Glomerular endothelial cell (primary cell): ENCODE measurements at places on chromosomes 7 and 10. TPM values are rescaled to one million over a fixed set of nuclear protein-coding genes. Genes with fewer than 3 reads are reported as not detected.

FAM25A gene
- not detected in 2 replicates for total RNA-seq

LRRN3 gene
- 0.05 and 0.76 TPM in 2 replicates for total RNA-seq

FAM221A gene
- 2.0 and 6.0 TPM in 2 replicates for total RNA-seq

CTBP2 gene
- 69.3 and 83.2 TPM in 2 replicates for total RNA-seq

INSYN2A gene
- 0.12 and 0.53 TPM in 2 replicates for total RNA-seq

UCN3 gene
- total RNA-seq = not detected in 2 replicates

FFAR4 gene
- total RNA-seq = not detected in 2 replicates

HYAL4 gene
- total RNA-seq = 0.18 TPM in 1 of 2 replicates, not detected in the other

ABI1 gene
- total RNA-seq = 50.5 and 59.9 TPM in 2 replicates

OR2A12 gene
- not detected in 2 replicates for total RNA-seq

BTBD16 gene
- total RNA-seq = 0.47 TPM in 1 of 2 replicates, not detected in the other

SCART1 gene
- total RNA-seq = 0.44 and 1.3 TPM in 2 replicates

NUPR2 gene
- not detected in 2 replicates for total RNA-seq

PSD gene
- total RNA-seq = 0.15 and 0.35 TPM in 2 replicates

EPHA1 gene
- total RNA-seq = not detected in 2 replicates

FKBP6 gene
- not detected in 2 replicates for total RNA-seq

OR6B1 gene
- total RNA-seq = not detected in 2 replicates

MRPL32 gene
- 55.9 and 58.5 TPM in 2 replicates for total RNA-seq

PON1 gene
- not detected in 2 replicates for total RNA-seq

OR13A1 gene
- total RNA-seq = not detected in 2 replicates

KIF11 gene
- total RNA-seq = 4.5 and 9.6 TPM in 2 replicates

ZNF239 gene
- total RNA-seq = 1.8 and 2.3 TPM in 2 replicates

PDGFA gene
- total RNA-seq = 44.5 and 50.6 TPM in 2 replicates

AMZ1 gene
- total RNA-seq = 0.05 and 0.47 TPM in 2 replicates

SPDYE11 gene
- not detected in 2 replicates for total RNA-seq

DYNC1I1 gene
- total RNA-seq = 0.44 and 2.2 TPM in 2 replicates

PRF1 gene
- not detected in 2 replicates for total RNA-seq

MLXIPL gene
- total RNA-seq = not detected in 2 replicates

TWIST1 gene
- total RNA-seq = 0.19 and 1.8 TPM in 2 replicates

ENTPD7 gene
- total RNA-seq = 15.4 and 20.7 TPM in 2 replicates

ATP6V0A4 gene
- total RNA-seq = not detected in 2 replicates

MYL7 gene
- total RNA-seq = not detected in 2 replicates

TMEM196 gene
- not detected in 2 replicates for total RNA-seq

MUC12 gene
- total RNA-seq = not detected in 2 replicates

KCNMA1 gene
- 6.7 and 11.4 TPM in 2 replicates for total RNA-seq

STEAP1B gene
- total RNA-seq = 10.5 and 16.4 TPM in 2 replicates

DOCK1 gene
- 53.8 and 90.4 TPM in 2 replicates for total RNA-seq

NFE2L3 gene
- 80.3 and 83.6 TPM in 2 replicates for total RNA-seq

OGDHL gene
- total RNA-seq = 0.58 TPM in 1 of 2 replicates, not detected in the other

CCDC3 gene
- 1.2 and 1.8 TPM in 2 replicates for total RNA-seq

EVX1 gene
- total RNA-seq = not detected in 2 replicates

EBLN1 gene
- not detected in 2 replicates for total RNA-seq

MOGAT3 gene
- total RNA-seq = not detected in 2 replicates

NEURL1 gene
- total RNA-seq = 0.05 and 0.47 TPM in 2 replicates

RAMP3 gene
- total RNA-seq = not detected in 2 replicates

EDRF1 gene
- total RNA-seq = 11.9 and 13.0 TPM in 2 replicates

LRIT1 gene
- total RNA-seq = not detected in 2 replicates

NPTX2 gene
- total RNA-seq = 32.0 and 116 TPM in 2 replicates

CALD1 gene
- total RNA-seq = 151 and 251 TPM in 2 replicates

XRCC2 gene
- total RNA-seq = 1.9 and 4.6 TPM in 2 replicates

NRAP gene
- not detected in 2 replicates for total RNA-seq

ZNF804B gene
- not detected in 2 replicates for total RNA-seq

MAD1L1 gene
- 36.6 and 59.4 TPM in 2 replicates for total RNA-seq

ACTR1A gene
- total RNA-seq = 172 and 205 TPM in 2 replicates

HMX2 gene
- total RNA-seq = not detected in 2 replicates

PSMC2 gene
- 152 and 153 TPM in 2 replicates for total RNA-seq

TAS2R41 gene
- total RNA-seq = not detected in 2 replicates

TOMM7 gene
- 82.3 and 104 TPM in 2 replicates for total RNA-seq
